ENCODE measurements at places on chromosomes 2 and 18.

DNA sequence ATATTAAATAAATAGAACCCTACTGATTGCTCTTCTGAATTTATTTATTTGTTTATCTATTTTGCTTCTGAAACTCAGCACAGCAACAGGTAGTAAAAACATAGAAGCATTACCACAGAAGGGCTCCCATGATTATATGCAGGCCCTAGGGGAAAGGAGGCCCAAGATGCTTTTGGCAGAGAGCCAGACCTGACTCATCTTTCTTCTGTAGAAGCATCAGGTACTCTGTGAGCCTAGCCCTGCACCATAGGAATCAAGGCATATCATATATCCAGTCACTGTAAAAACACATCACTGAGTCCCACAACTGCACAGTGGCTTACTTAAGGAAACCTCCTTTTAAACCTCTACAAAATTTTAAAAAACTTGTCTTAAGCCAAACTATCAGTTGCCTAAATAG, 1.8 kb downstream of the SCN9A start:
- peak; percentile 90 for DNase-seq

- no peak for DNase-seq
Observed at GRCh38 chr2:47950340-47951301, 44.3 kb upstream of the FBXO11 start.

DNA sequence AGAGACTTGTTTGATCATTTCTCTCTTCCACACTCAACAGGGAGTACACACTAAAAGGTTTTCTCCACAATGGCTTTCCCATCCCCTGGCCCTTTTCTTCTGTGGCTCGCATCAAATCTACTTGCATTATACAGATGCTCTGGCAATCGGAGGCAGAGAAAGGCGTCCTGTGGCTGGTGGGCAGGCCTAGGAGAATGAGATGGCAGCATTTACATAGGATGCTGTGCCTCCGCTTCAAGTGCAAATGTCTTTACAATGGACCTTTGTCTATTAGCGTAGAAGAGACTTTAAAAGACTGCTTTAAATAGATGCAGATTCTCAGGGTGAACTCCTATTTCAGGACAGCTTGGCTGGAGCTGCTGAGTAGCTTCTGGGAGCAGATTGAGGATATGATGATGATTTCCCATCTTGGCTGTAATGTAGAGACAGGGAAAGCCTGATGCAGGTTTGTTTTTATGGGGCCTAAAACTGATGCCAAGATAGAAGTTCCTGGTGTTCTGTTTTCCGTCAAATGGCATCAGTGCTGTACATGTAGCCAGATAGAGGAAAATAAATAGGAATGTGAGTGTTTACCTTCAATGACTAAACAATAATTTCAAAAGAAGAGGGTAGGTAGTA, 423.4 kb downstream of the RND3 start:
- DNase-seq = no peak

DNA sequence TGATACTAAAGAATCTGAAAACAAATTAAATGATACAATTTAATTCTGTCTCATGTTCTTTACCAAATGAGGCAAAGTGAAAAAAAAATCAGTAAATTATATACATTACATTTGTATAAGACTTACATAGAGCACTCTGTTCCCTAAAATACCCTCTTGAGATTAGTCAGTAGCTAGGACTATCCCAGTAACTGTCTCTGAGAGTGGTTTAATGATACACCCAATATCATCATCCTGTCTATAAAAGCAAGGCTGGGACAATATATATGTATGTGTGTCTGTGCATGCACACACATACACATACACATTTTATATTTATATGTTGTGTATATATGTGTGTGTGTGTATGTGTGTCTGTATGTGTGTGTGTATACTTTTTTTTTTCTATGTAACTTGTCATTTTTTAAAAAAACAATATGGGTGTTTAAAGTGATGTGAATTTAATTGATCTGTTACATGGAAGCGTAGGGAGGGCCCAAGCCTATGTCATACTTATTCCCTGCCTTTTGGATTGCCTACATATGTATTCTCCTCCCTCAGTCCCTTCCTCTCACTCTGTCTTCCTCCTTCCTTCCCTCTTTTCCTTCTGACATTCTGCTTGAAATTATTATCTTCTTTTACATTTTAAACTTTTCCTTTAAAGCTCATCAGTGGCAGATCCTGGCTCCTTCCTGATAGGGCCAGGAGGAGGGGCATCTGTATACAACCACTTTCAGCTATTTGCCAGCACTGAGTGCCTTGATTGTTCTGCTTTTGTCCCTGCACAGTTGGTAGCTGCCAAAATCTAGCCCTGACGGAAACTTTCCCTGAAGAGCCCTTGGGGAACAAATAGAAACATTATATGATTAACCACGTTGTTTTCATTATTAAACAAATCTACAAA, 6.8 kb downstream of the ASXL3 start:
- peak; percentile 83 for DNase-seq

DNA sequence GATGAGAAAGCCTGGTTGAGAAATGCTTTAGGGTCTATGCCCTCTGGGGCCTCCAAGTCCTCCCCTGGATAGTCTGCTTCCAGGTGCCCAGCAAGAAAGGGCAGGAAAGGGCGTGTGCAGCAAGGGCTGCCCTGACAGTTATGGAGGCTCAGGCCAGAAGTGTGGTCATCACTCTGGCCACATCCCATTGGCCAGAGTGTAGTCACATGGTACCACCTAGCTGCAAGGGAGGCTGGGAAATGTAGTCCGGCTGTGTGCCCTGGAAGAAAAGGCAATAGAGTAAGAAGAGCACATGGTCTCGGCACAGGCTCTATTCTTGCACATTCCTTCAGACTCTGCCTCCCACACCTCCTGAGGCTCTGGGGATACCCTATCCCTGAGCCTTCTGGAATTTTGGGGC, 35.7 kb downstream of the ODC1 start:
- peak; percentile 23 for DNase-seq

DNA sequence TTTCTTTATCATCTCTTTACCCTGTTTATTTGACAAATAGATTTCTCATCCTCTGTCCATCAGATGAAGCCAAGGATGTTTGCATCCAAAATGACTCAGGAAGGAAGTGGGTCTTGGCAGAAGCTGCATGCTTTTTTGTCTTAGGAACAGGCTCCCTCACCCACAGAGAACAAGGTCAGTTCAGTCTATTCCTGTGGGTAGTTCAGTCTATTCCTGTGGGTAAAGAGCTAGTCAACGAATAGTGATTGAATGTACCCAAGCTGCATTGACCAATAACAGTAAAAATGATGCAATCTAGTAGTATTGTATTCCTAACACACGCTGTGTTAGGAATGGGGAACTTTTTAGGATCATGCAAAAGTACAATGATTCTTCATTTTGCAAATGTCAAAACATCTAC, 290.8 kb upstream of the TANK start:
- DNase-seq = no peak
